ENCODE measurements at places on chromosomes 3 and 15. TPM values are rescaled to one million over a fixed set of nuclear protein-coding genes. Genes with fewer than 3 reads are reported as not detected.

DNA sequence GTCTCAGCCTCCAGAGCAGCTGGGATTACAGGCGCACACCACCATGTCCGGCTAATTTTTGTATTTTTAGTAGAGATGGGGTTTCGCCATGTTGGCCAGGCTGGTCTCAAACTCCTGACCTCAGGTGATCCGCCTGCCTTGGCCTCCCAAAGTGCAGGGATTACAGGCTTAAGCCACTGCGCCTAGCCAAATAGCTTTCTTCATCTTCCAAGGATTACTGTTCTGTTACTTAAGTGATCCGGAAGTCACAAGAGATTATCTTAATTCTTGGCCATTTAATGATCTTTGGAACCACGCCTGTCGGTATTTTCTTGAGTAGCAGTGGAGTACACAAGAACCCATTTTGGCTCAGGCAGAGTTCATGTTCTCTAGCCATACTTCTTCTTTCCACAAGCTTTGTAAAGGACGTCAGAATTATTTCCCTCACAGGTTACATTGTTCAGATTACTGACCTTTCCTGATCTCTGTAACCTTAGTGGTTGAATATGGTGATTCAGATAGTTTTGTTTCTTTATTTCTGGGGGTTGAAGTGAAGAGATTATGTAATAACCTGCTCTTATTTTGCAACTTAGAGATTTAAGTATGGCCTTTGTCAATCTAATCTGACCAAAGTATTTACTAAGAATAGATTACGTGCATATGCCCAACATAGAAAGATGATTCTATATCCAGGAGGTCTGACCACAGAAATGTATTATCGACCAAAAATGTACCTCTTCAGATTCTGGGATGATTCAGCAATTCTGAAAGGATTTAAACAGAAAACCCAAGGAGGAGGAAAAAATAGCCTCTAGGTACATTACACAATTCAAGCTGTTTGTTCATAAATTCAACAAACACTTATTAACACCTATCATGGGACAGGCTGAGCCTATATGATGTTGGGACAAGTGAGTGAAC is 132.2 kb downstream of the GREM1 start:
- no peak for DNase-seq

DNA sequence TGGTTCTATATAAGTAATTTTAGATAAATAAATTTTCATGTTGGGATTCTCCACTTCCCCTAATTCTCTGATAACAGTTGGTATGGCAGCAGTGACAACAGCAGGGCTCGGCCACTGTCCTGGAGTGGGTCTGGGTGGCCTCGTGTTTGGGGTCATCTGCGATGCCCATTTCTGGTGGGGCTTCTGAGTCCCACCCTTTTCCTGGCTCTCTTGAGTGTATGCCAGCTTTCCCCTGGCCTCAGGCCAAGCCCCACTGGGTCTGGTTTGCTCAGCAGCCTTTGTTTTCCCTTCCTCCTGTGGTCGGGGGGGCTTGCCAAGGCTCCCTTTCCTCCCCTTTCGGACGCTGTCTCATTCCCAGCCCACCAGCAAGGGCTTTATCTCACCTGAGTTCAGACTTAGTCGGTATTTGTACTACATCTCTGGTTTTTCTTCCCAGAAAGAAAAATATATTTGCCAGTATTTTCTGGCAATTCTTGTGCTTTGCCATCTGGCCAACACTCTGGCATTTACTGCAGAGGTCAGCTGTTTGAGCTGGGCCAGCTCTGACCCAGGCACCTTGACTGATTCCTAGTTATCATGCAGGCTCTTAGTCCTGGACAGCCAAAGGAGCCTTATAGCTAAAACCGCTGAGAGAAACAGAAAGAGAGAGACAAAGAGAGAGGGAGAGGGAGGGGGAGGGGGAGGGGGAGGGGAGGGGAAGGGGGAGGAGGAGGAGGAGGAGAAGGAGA is 35.2 kb downstream of the MYZAP start:
- no peak for DNase-seq

GRCh38 chr3:41629072-41629471 is 332.8 kb downstream of the ULK4 start:
- DNase-seq = no peak

DNA sequence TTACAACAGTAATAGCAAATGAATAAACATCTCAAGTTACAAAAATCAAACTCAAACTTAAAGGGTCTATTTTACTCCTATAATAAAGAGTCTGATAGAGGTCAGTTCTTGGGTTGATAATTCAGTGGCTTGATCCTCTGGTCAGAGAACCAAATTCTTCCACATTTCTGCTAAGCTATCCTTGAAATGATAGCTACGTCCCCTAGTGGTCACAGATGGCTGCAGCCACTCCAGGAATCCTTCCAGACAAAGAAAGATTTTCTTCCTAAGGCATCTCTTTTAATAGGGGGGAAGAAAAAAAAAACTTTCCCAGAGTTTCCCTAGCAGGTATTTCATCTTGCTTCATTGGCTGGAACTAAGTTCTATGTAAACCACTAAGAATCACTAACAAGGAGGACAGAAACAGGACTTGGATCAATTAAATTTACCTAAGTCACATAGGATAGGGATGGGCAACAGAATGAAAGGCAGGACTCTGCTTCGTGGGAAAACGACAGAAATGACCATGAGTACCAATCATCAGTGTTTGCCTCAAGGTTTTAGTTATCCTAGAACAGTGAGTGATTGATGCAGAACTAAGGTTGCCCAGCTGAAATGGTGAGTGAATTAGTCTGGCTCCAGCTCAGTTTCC is 160.7 kb downstream of the STAC start:
- no peak for DNase-seq

GRCh38 chr3:144053121-144053520 is 81.5 kb downstream of the DIPK2A start:
- no peak for DNase-seq

- DNase-seq = no peak
These were observed 15.5 kb upstream of the GPR160 start for GRCh38 chr3:170022336-170022735.

NR2E3 gene
- 0.70 TPM for polyA plus RNA-seq
